ENCODE measurements at places on chromosomes 4 and X.

DNA sequence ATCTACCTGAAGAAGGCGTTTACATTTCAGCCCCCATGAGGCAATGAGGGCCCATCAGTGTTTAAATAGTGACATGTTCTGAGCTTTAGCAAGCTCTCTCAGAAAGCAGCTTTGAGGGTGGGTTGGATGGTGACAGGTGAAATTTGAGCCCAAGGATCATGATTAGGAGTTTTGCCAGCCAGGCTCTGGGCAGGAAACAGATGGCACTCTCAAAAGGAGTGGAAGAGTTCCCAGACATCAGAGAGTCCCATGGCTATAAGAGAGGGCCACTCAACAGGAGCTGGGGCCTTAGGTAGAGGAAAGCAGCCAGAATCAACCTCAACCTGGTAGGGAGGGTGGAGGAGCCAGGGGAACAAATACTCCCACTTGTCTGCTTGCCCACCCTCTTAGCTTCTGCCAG is 499.8 kb downstream of the MID1IP1 start:
- DNase-seq = no peak

DNA sequence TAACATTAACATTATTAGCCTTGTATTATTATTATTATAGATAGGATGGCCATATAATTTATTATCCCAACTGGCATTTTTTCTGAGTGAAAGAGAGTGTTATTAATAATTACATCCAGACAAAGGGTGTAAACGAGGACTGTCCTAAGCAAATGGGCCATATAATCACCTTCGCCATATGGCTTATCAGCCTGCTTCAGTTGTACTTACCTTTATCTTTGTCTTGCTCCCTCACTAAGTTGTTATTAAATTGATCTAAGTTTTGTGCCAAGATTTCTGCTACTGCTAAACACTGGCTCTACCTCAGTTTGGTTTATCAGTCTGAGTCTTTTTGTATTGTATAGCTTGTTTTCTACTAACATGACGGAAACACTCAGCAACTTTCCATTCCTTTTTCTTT is 76.9 kb downstream of the STIM2 start:
- DNase-seq = no peak

DNA sequence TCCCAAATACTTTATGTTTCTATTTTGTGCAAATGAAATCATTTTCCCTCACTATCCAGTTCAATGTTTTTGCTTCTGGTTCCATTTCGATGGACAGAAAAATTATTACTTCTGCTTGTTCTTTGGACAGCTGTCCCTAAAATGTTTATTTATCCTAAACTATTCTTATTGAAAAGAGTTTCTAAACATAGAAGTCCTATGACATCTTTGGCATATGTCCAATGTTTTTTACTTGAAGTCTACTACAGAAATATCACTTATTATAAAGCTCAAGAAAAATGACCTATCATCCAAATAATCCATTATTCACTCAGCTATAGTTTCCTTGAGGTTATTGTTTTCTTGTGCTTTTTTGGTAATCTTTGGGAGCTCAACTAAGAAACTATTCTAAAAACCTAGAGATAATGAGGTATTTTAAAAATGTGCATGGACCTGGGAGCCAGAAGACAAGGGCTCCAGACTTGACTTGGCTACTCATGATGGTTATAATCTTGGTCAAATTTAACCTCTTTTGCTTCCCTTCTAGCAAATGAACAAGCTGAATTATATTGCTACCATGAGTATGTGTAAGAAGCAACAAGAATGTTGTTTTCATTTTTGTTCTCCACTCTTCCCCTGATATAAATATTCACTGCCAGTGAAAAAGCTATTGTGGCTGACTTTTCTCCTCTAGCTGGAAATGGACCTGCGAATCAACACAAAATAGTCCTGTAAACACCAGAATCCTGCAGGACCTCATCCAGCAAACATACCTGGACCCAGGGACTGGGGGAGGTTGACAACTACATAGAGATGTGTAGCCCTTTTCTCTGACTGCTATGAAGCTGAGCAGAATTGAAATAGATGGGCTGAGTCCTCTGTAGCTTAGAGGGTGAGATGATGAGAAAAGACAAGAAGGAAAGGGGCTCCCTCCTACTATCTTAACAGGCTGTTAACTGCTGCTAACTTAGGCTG is 137.4 kb downstream of the FRYL start:
- DNase-seq = no peak

DNA sequence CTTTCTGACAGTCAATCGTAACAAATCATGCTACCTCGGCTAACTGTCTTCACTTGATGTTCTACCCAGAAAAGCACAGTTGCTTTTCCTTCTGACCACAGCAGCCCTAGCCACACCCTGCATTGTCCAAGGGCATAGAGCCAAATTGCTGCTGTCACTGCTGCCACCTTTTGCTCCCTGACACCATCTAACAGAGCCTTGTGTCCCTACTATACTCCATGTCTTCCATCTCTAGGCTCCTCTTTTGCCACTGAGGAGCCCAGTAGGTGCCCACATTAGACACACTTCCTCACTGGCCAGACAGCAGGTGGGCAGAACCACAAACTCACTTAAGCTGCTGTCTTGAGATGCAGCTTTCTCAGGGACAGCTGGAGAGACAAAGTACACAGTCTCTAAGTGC is 91.4 kb downstream of the ANXA3 start:
- no peak for DNase-seq
